Occipital lobe (tissue), 3 donors: ENCODE measurements at places on chromosomes 5 and 9.

GRCh38 chr5:43348207-43348606, 35.0 kb upstream of the HMGCS1 start:
- DNase-seq: no peak

DNA sequence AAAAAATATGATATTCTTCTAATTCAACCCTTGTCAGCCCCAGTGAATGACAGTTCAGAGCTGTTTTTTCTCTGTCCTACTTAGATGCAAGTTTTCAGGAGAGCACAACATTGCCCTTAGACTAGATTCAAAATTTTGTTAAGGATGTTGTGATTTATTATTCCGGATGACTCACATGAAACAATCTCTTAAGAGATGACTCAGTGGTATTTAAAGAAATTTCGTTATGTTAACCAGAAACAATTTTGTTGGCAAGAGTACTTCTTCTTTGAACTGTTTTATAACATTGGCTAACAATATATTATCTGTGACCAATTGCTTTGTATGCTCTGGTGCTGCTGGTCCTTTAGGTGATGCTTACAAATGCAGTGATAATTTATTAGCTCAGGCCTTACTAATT, 132.0 kb downstream of the IZUMO3 start:
- no peak for DNase-seq

GRCh38 chr5:134267366-134268018, 41.6 kb upstream of the PPP2CA start:
- no peak for DNase-seq

DNA sequence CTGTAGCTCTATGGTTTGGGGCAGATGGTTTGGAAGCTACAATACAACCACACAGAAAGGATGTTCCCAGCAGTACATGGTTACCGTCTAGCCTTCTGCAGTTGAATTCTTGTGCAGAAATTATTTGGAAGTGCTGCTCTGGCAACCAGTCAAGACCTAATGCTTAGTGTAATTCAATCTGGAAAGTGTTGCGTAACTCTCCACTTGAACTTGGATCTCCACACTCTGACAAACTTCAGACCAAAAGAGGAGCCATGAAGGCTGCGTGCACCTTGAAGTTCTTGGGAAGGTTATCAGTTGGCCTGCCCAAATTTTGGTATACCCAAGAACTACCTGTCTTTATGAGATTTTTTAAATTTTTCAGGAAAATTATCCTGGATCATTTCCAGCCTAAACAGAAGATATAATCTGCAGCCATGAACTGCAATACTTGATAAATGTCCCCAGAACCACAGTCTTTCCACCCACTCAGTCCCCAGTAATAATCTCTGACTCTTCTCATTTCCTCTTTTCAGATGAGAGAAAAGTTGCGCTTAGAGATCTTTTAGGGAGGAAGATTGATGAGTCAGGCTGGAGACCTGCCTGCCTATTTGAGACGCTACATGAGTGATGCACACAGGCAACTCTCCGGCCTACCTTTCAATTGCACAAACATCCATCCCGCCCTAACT, 159.9 kb downstream of the FANCC start:
- DNase-seq: no peak

GRCh38 chr5:168734119-168734518, 155.0 kb upstream of the PANK3 start:
- no peak for DNase-seq

- no peak for DNase-seq
Measured at GRCh38 chr5:137605411-137605810, 106.3 kb upstream of the SPOCK1 start.

GRCh38 chr9:69824499-69825252, 4.1 kb downstream of the CFAP95 start:
- DNase-seq: no peak

DNA sequence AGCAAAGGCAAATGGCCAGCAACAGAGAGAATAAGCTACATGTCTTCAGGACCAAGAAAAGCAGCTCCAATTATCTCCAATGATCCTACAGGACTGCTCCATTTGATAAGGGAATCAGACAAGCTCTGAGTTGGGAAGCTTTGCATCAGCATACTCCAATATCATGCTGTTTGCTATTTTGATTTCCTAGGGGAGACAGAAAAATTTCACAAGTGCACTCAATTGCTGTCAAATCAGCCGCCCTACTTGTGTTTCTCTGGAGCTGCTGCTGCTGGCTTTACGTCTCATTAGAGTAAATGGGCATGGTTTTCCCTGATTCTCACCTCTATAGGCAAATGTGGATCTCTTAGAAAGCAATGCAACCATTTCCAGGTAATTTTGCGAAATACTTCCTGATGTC, 201.7 kb downstream of the PRELID2 start:
- DNase-seq: no peak

GRCh38 chr9:104841601-104842141, 77.7 kb downstream of the NIPSNAP3B start:
- DNase-seq: no peak

DNA sequence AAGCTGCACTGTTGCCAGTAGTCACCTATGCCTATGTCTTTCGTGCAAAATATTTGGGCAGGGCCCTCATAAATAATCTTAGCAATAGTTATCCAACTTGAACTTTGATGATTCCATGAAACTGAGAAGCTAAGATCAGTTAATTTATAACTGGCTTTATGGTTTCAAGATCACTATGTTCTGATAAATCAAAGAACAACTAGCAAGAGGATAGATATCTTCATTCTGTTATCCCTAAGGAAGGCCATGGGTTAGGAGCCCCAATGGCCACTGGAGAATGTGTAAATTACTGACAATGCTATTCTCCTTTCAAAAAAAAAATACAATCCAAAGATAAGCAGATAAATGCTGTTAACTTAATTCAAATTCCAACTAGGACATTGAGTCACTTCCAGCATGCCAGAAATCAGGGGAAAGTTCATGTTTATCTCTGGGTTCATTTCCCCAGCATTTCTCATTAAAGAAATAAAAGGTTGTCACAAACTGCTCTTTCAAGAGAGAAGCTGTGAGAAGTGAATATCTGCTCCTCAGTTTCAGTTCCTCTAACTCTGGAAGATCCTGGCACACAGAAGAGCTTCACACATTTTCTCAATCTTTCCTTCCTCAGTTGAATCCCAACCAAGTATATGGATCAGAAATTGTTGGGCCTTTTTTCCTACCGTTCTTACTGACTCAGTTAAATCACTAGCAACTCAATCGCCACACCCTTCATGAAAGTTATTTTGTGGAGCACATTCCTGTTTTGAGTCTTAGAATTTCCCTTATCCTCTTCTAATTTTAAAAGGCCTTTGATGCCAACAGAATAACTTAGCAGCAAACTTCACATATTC, 59.6 kb upstream of the SLC1A1 start:
- DNase-seq: no peak

DNA sequence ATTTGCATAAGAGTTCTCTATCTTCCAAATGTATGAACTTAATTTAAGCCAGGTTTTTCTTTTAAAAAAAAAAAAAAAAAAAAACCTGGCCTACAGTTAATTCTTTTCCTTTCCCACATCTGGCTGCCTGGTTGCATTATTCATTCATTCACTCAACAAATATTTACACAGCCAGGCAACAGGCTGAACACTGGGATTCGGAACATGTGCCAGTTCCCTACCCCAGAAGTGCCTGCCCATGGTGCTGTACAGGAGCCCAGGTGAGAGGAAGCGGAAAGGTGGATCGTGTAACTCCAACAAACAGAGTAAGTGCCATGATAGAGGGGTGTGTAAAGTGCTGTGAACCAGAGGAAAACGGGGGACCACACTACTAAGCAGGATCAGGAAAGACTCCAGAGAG, 93.6 kb downstream of the CDK5RAP2 start:
- DNase-seq: no peak

- DNase-seq: no peak
Measured at GRCh38 chr9:133741716-133742115, 3.6 kb upstream of the SARDH start.

GRCh38 chr5:126499853-126500342, 76.7 kb downstream of the GRAMD2B start:
- no peak for DNase-seq

DNA sequence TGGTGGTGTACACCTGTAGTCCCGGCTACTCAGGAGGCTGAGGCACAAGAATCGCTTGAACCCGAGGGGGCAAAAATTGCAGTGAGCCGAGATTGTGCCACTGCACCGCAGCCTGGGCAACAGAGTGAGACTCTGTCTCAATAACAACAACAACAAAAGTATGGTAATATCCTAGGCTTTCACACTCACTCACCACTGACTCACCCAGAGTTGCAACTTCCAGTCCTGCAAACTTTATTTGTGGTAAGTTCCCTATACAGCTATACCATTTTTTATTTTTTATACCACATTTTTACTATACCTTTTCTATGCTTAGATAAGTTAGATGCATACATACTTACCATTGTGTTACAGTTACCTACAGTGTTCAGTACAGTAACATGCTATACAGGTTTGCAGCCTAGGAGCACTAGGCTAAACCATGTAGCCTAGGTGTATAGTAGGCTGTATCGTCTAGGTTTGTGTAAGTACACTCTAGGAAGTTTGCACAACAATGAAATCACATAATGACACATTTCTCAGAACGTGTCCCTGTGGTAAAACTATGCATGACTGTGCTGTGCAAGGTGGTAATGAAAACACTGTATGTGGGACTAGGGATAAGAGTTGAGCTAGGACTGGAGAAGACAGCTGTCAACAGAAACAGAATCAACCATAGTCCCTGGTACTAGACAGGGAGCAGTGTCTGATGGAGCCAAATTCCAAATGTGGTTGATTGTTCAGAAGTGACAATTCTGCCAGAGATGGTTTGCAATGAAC, 109.5 kb upstream of the RAD23B start:
- no peak for DNase-seq
